ENCODE measurements at places on chromosomes 16 and 17.
A peak's percentile ranks its signal among the peaks of the same experiment; 100 is the strongest.

GRCh38 chr17:42640121-42640520 is 19.0 kb upstream of the TUBG2 start:
- no peak for DNase-seq

DNA sequence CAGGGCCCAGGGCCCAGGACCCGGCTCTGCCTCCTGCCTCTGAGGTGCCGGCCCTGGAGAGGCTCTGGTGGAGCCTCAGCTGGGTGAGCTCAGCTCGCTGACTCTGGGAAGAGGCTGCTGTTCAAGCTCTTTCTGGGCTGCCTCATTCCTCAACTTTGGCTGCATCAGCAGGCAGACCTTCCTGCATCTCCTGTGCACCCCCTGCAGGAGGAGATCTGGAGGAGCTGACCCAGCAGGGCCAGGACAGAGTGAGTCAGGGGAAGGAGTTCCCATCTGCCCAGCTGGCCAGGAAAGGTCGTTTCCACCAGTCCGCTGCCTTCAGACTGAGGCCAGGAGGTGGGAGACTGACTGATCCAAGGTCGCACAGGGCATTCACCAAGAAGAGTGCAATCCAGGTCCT is 10.7 kb downstream of the CRHR1 start:
- no peak for DNase-seq

- DNase-seq: no peak
These were observed 122.4 kb downstream of the WWOX start for GRCh38 chr16:78221892-78222291.

DNA sequence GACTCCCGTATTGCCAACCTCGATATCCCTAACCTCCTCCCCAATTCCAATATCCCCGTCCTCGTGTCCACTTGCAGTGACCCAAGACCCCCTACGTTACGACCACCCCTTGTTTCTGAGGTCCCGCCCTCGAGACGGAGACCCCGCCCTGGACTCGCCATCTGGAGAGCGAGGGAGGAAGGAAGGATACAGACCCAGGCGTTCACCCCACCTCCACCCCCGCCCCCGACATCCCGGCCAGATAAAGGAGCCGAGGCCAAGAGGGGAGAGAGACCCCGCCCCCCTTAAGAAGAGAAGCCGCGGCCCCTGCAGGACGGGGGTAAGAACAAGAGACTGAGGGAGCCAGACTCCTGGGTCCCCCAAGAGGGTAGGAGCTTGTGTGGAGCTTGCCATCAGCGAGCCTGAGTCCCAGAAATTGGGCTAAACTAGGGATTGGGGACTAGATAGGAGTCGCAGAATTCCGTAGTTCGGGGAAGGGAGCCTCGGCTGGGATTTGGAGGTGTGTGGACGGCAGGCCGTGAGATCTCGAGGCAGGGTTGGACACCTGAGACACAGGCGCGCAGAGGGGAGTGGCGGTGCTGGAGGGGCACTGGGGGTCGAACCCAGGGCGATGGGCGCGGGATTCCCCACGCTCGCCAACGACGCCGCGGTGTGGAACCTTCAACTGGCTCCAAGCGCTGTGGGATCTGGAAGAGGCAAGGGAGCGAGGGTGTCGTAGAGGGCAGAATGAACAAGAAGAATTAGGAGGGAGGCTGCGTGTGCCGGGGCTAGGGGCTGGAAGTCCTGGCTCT is at the start of gene BCL6B:
Gene BCL6B, plus strand, starts transcription at position 270 of the 791 bp plus-strand sequence. CDS start 622 bp downstream, outside the sequence.
- no peak for DNase-seq

DNA sequence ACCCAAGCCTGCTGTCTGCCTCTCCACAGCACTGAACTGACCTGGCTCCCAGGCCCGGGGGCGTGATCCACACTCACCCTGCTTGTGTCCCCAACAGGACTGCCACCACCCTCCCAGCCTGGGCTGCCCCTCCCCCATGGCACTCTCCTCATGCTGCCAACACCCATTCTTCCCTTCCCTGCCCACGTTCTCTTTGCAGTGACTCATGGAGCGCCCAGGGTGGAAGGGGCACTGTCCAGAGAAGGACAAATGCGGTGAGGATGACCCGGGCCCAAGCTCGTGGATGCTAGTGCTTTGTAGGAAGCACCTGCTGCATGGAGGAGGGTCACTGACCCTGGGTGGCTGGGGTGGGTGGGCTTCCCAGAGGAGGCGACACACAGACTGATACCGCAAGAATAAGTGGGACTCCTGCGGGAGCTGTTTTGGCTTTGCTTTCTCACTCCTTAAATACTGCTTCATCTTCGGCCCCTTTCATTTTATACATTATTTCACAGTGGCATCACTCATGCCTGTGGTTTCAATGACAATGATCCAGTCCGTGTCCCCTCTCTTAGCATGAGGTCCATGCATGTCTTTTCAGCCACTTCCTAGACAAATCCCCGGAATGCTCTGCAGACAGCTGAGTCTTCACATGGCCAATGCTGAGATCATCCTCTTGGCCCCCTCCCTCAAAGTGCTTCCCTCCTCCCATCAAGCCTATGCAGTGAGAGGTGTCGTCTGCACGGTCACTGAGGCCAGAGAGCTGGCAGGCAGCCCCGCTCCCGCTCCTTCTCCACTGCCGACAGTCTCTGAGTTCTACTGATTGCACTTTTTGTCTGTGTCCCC is 17.6 kb downstream of the CDK5R1 start:
- DNase-seq: no peak

- no peak for DNase-seq
These were observed 173.3 kb upstream of the CACNG5 start for GRCh38 chr17:66661411-66662256.

GRCh38 chr16:63372815-63373214 is 1336.6 kb upstream of the CDH8 start:
- DNase-seq: no peak

DNA sequence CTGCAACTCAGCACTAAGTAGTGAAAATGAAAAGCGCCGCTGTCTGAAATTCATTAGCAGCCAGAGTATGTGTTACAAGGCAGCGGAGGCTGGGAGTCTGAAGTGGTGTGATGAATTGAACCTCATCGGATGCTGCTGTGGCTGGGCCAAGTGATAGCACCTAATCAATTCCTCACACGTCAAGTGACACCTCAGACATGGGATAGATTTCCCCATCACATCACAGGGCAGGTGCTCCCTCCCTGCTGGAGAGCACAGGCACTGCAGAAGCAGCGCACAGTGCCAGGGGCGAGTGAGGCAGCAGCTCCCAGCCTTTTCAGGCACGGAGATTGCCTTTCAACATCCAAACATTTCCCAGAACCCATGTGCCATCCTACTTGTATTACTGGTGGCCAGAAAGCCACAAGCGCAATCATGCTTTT is 32.2 kb downstream of the DRC3 start:
- DNase-seq: no peak

DNA sequence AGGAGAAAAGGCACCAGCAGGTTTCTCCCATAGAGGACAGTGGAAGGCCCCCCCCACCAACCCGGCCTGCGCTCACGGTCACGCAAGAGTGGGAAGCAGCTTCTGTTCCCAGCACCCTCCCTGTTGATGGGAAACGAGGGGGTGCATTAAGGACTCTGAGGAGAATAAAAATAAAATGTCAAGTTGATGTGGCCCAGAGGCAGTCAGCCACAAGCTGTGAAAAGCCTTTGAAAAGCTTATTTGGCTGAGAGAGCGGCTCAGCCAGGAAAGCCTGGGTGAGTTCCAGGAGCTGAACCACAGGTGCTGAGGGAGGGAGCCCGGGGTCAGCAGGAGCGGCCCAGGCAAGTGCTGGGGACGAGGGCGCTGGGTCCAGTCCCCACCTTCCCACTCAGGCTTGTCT is 26.9 kb upstream of the SPATA32 start:
- peak; percentile 13 for DNase-seq

GRCh38 chr16:78925083-78925767 is 675.3 kb downstream of the MAF start:
- DNase-seq: no peak

DNA sequence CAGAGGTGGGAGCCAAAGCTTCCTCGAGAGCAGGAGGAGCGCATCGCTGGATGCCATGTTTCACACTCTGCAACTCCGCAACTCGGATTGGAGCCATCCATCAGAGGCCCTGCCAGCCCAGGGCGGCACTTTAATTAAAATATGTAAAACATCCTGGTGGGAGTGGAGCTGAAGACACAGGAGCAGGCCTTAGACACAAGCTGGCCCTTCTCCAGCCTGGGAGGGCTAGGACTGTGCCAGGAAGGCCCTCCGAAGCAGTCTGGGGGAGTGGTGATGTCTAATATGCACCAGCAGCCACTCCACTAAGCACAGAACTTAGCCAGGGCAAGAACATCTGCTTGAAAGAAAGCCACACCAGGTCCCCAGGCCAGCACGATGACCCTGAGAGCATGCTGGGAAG is 5.8 kb upstream of the CCDC182 start:
- no peak for DNase-seq

DNA sequence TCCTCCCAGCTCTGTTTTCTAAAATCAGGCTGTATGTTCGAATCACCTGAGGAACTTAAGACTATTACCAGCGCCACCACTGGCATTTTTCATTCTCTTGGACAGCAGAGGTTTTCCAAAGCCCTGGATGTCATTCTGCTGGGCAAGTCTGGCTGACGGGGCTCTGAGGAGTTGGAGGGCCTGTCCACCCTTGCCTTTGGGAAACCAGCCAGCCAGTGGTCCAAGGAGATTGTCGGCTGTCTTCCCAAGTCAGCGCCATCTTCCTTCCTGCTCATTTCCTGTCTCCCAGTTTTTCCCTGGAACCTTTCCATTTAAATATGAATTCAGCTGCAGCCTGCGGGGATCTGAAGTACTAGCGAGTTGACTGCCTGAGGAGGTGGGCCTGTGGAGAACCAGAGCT is 258.3 kb downstream of the PRKCA start:
- no peak for DNase-seq

DNA sequence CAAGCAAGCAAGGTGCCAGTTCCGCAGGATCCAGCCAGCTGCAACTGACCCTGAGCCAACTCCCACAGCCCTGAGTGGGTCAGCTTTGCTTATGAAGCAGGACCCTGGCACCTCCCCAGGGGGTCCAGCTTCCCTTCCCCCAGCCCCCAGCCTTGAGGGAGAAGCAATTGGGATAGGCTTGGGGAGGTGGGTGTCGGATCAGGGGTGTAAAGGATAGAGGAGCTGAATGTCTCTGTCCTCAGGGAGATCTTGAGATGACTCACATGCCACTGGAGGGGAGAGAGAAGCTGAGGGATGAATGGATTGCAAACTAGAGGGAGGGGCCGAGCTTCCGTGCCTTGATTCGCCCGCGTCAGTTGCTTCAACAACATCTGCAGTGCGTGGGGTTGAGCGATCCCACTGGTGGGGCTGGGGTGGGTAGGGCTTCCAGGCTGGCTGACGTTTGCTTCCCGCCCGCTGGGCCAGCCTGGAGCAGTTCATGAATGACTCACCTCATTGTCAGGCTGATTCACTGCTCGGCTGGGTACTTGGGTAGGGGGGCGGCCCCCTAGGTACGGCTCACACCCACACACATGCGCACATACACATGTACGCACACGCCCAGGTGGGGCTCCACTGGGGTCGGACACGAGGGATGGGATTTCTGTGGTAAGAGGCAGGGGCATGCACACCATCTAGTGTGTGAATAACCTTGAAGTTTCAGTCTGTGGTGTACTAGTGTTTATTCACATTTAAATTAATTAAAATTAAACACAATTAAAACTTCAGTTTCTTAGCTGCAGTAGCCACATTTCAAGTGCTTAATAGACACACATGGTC is 3.6 kb upstream of the HROB start:
- peak; percentile 28 for DNase-seq

DNA sequence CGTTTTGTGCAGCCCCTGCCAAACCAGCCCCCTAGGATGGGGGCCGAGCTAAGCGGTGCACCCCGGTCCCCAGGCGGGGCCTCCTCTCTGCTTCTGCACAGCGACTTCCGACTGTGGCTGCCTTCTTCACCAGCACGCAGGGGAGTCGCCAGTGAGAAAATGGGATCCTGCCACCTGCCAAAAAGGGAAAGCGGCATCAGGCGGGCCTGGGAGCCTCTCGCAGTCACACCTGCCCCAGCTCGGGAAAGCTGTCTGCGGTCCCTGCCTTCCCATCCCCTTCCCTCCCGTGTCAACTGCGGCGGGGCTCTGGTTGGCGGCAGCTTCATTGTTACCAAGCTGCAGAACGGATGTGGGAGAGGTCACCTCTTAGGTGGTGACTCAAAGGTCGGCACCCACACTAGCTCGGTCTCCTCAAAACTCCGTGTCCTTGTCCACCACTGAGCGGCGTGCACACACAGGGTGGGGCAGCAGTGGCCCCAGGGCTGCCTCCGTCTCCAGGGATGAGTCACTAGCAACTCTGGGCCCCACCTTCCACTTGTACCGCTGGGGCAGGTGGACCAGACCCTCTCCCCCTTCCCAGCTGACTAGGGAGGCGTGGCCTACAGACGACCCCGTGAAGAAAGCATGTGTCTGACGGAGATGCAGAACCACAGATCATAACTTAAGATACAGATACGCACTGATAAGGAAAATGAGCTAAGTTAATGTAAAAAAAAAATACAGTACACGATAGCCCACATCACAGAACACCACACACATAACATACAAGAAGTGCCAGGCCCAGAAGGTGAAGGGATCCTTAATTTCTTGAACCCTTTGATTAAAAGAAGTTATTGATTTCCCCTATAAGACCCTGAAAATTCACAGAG is 1.5 kb upstream of the PCYT2 start:
- no peak for DNase-seq

- no peak for DNase-seq
These were observed 20.9 kb downstream of the ELAC2 start for GRCh38 chr17:12996941-12997340.

GRCh38 chr16:87198328-87198832 is 118.8 kb downstream of the C16orf95 start:
- DNase-seq: no peak

DNA sequence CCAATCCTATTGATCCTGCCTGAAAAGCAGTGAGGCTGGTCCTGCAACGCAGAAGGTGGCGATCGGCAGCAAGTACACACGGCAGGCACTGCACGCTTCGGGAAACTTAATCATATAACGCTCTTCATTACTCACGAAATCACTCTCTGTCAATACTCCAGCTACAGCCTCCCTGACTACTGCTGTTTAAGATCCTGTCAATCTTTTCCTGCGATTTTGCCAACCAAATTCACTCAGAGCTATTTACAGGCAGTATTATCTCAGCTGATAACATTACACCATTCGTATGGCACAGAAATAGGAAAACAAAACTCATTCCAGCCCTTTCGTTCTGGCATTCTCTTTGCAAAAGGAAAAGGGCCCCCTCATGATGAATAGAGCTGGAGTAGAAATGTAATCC is 262.4 kb upstream of the CDH8 start:
- no peak for DNase-seq

DNA sequence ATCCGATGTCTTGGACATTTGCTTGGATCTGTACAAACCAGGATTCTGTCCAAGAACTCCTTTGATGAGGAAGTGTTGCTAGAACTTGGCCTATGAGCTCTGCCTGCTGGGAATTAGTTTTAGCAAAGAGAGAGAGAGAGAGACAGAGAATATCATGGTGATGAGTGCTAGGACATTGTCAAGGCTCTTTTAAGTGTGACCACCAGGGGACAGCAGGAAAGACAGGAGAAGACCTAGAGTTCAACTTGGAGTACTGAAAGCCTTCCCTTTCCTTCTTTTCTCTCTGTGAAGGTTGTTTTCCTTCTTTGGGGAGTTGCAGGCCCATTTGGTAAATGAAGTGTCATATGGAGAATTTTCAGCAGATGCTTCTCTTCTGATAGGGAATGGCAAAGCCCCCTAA is 389.2 kb upstream of the HSBP1 start:
- DNase-seq: no peak

- DNase-seq: no peak
These were observed 27.1 kb downstream of the MSI2 start for GRCh38 chr17:57283203-57283971.
